ENCODE measurements at places on chromosomes 6 and 20.
A peak's percentile ranks its signal among the peaks of the same experiment; 100 is the strongest.

- DNase-seq, result no peak
Measured at GRCh38 chr20:34615477-34615876, 57.0 kb downstream of the MAP1LC3A start.

GRCh38 chr20:19074356-19074755, 138.1 kb upstream of the SLC24A3 start:
- DNase-seq, result no peak

GRCh38 chr20:45282700-45283550, 23.7 kb upstream of the RBPJL start:
- DNase-seq, result no peak

- no peak for DNase-seq
Measured at GRCh38 chr6:163228041-163228440, 186.5 kb upstream of the QKI start.

DNA sequence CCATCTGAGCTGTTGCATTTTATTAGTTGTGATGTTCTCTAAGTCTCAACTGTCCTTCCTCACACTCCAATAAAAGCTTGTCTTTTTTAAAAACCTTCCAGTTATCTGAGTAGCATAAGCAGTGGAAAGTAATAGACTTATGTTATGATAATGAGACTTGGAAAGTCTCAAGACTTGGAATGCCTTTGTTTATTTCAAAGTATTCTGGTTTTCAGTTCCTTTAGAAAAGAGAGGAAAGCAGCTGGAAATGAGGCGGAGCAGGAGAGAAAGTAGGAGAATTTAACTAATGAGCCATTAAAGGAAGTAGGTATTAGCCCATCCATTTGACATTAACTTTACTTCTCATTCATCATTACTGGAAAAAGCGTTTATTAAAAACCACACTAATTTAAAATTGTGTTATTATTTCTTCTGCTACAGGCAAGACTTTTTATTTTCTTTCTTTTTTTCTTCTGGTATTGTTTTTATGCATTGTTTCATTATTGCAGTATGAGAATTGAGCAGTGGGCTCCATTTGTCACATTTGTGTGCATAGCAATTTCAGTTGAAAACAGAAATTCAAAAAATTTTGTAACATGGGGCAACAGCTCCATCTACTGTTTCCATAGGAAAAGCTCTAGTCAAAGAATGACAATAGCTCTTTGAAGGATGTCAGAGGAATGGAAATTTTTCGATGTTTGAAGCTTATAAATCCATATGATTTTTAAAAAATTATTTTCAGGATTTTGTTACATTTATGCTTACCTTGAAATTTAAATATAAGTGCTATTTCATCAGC, 194.8 kb downstream of the COL9A1 start:
- DNase-seq, result peak; percentile 47

DNA sequence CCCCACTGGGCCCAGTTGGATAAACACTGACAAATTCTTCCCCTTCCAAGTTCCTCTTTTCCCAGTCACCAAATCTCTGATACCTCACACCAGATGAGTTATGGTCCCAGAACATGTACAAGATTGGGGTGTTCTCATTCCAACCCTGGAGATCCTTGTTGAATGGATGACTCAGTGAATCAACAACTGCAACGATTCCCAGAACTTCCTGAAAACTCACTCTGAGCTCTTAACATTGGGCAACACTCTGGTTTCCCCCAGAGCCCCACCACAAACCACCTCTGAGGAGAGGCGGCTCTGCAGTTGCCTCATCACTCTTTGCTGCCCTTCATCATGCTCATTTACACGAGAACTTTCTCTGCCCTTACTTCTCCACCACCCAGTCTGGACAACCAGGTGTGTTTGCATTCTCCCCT, 115.2 kb downstream of the MRPL14 start:
- no peak for DNase-seq

GRCh38 chr20:22601361-22602141, 17.2 kb upstream of the FOXA2 start:
- no peak for DNase-seq

GRCh38 chr6:144749263-144749662, 464.1 kb downstream of the UTRN start:
- DNase-seq, result no peak

GRCh38 chr6:18400831-18401446, 13.8 kb downstream of the RNF144B start:
- no peak for DNase-seq
